CD4-positive, alpha-beta memory T cell (primary cell): ENCODE measurements at places on chromosomes 11 and 22. TPM values are rescaled to one million over a fixed set of nuclear protein-coding genes. Genes with fewer than 3 reads are reported as not detected.

CD81 gene
- total RNA-seq = 113 TPM

EFCAB6 gene
- 0.91 TPM for total RNA-seq

C11orf98 gene
- 48.9 TPM for total RNA-seq

BSCL2 gene
- total RNA-seq = 34.5 TPM

OR5T2 gene
- total RNA-seq = not detected

B3GAT1 gene
- total RNA-seq = 0.47 TPM
